Activated CD4-positive, alpha-beta T cell treated with anti-CD3 and anti-CD28 coated beads for 36 hours (primary cell): ENCODE measurements at places on chromosomes 16 and 17. TPM values are rescaled to one million over a fixed set of nuclear protein-coding genes. Genes with fewer than 3 reads are reported as not detected.

GRCh38 chr17:29341726-29342125 lies 47.8 kb upstream of the NUFIP2 start:
- no peak overlapping the region for H3K27ac ChIP-seq
- DNase-seq: no peak
- H3K27me3 ChIP-seq: peaks cover 3% of the 10 kb centered on the region
- no peak overlapping the region for H3K4me3 ChIP-seq
- H3K36me3 ChIP-seq: no peaks in the 10 kb centered on the region

- H3K36me3 ChIP-seq: no peaks in the 10 kb centered on the region
- peaks cover 6% of the 10 kb centered on the region for H3K27me3 ChIP-seq
- no peak for DNase-seq
- H3K4me1 ChIP-seq: no peaks in the 10 kb centered on the region
Observed at GRCh38 chr17:15742051-15742795, 10.1 kb downstream of the TBC1D26 start.

DNA sequence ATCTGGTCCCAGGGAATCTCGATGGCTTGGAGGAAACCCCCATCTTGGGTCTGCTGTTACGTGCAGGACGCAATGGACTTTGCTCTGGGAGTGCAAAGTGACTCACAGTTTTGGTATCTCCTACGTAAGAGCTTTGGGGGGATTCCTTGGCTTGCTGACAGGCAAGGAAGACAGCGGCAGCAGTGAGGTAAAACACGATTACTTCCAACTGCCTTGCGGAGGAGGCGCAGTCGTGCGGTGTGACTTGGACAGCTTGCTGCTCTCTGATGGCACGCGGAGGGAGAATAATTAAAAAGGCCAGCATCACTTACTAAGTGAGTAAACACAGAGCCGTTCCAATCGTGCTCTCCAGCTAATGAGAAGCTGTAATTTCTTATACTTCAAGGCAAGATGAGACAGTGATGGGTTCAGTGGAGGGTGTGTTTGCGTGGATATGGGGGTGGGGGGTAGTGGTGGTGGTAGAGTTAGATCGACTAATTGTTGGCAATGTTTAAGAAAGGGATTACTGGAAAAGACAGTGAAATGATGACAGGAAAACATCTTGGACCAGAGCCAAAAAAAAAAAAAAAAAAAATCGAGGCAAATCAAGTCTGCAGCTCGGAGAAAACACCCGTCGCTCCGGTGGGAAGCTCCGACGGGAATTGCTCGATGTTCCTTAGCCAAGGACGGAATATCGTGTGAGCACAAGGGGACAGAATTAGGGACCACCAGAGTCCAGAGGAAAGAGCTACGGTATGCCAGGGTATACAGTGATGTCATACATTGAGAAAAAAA lies 184.8 kb upstream of the ZFHX3 start:
- no peaks in the 10 kb centered on the region for H3K4me1 ChIP-seq
- no peak overlapping the region for H3K27ac ChIP-seq
- no peak for DNase-seq
- H3K36me3 ChIP-seq: no peaks in the 10 kb centered on the region

DNA sequence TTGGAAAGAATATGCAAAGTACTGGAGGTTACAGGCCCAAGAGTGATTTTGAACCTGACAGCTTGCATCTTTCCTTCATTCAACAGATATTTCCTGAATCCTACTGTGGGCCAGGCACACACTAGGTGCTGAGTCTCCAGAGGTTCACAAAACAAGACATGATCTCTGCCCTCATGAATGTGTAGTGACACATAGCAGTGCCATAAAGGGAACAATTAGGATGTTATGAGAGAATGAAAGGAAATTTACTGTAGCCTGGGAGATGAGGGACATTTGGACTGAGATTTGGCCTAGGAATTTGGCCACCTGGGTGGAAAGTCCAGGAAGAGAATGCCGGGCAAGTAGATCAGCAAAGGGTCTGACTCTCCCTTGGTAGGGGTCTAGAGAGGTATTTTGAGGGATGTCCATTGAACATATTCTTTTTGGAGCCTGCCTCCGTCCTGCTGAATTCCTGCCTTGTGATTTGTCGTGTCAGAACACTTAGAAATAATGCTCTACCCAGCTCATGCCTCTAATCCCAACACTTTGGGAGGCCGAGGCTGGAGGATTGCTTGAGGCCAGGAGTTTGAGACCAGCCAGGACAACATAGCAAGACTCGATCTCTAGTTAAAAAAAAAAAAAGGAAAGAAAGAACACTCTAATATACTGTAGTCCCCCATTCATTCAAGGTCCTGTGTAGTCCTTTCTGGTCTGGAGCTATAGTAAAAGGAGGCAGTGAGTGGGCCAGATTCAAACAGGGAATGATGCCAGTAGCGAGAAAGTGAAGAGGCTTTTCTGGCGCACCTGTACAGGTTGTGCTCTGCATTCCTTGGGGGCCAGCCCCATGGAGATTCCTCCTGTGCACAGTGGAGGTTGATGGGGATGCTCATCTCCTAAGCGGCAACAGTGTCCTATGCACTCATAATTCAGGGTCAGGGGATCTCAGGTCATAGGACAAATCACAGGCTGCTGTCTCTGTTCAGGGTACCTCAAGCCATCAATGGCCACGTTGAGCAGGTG lies 90.6 kb upstream of the CLEC18A start:
- no peaks in the 10 kb centered on the region for H3K27me3 ChIP-seq
- H3K36me3 ChIP-seq: peaks cover 4% of the 10 kb centered on the region
- H3K4me3 ChIP-seq: no peak overlapping the region
- no peak overlapping the region for H3K27ac ChIP-seq
- DNase-seq: no peak

- no peak overlapping the region for H3K27ac ChIP-seq
- no peak overlapping the region for H3K4me3 ChIP-seq
- peaks cover 10% of the 10 kb centered on the region for H3K36me3 ChIP-seq
- H3K4me1 ChIP-seq: peaks cover 78% of the 10 kb centered on the region
Observed at GRCh38 chr17:27540318-27541101, 84.3 kb downstream of the KSR1 start.

- no peak overlapping the region for H3K4me3 ChIP-seq
- H3K27me3 ChIP-seq: peaks cover 3% of the 10 kb centered on the region
- DNase-seq: no peak
- H3K27ac ChIP-seq: no peak overlapping the region
- no peaks in the 10 kb centered on the region for H3K36me3 ChIP-seq
Observed at GRCh38 chr16:24508614-24509013, 30.8 kb upstream of the RBBP6 start.

DNA sequence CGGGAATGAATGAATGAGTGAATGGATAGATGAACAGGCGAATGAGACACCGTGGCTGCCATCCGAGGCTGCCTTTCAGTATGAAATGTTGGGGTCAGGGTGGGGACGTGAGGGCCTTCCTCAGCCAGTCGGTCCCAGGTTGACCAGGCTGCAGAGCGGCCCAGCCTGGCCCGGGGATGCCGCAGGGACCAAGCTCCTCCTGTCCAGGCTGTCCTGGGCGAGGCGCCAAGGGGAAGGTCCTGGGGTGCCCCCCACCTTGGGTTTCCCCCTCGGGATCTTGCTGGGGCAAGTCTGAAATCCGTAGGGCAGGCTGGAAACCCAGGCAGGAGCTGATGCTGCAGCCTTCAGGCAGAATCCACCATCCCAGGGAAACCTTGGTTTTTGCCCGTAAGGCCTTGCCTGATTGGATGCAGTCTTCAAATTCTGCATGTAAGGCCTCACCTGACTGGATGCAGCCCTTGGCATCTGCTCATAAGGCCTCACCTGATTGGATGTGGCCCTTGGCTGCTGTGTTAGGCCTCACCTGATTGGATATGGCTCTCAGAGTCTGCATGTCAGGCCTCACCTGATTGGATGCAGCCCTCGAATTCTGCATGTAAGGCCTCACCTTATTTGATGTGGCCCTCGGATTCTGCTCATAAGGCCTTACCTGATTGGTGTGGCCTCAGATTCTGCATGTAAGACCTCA lies 61.7 kb upstream of the ZNF469 start:
- no peaks in the 10 kb centered on the region for H3K4me1 ChIP-seq
- no peak overlapping the region for H3K4me3 ChIP-seq
- H3K36me3 ChIP-seq: no peaks in the 10 kb centered on the region
- H3K27me3 ChIP-seq: peaks cover 4% of the 10 kb centered on the region

- no peak for DNase-seq
- H3K27me3 ChIP-seq: no peaks in the 10 kb centered on the region
- no peaks in the 10 kb centered on the region for H3K4me1 ChIP-seq
- H3K4me3 ChIP-seq: no peak overlapping the region
- H3K36me3 ChIP-seq: no peaks in the 10 kb centered on the region
Observed at GRCh38 chr17:73492821-73493814, 151.1 kb downstream of the SDK2 start.

KRT222 gene
- total RNA-seq: not detected

ZPBP2 gene
- total RNA-seq: 0.34 TPM

C16orf54 gene
- total RNA-seq: 21.3 TPM

TBX6 gene
- total RNA-seq: 3.0 TPM

SEPTIN12 gene
- not detected for total RNA-seq

TOP2A gene
- total RNA-seq: 322 TPM

OR4D1 gene
- total RNA-seq: 0.27 TPM
